ENCODE measurements at places on chromosomes 12 and 14.

DNA sequence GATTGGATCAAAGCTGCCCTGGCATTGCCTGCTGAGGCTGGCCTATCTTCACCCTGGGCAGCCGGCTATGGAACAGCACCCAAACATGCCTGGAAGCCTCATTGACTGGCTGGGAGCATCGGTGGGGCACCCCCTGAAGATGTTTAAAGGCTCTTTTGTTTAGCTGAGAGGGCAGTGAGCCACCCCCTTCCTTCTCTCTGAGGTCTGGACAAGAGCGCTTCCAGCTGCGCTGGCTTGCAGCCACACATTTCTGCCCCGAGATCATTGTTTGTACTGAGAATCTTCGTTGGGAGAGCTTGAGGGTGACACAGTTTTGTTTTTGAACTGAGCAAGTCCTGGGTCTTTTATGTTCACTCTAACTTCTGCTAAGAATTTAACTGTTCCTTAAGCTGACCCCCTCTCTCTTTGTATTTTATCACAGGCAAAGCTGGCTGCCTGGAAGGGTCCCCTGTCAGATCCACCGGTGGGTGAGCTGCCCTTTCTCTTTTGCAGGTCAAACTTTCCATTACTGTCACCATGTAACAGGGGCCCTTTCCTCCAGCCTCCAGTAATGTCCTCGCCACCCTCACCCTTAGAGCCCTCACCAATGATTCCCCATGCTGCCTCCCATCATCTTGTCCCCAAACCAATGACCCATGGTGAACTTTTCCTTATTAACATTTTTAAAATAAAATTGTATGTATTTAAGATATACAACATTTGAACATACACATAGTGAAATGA, 212.2 kb downstream of the KIF26A start:
- no peak for DNase-seq

DNA sequence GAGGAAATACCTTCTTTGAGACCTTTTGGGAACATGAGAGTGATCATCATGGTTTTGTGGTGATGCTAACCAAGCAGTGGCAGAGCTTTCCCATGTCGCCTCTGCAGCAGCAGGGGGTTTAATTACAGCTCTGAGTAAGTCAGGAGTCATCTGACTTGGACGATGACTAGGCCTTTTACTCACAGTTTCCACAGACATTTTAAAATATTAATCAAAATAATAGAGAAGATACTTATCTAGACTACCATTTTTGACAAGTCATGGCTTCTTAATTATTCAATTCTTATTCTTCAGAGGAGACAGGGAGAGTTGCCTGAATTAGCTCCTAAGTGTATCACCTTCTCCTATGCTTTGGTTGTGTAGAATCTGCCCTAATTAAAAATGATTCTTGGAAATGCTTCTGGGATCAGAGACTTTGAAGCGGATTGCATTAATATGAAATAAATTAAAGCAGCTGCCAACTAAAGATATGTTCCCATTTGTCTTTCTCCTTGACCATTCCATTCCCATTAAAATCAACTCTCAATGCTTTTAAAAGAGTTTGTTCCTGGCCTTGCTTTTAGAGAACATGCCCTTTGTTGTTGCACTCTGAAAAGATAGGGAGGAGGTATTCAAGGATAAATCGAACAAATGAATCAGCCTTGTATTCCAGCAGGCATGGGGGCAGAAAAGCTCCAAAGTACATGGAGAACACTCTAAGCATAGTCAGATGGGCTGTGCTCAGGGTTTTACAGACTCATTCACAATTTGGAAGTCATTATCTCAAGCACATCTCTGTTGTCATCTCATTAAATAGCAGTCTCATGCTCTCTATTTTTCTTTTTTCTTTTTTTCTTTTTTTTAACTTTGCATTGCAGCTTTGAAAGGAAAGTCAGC, 7.7 kb upstream of the IFNG-AS1 start:
- DNase-seq, result no peak

GRCh38 chr14:98798099-98798498, 473.9 kb downstream of the BCL11B start:
- DNase-seq, result no peak

DNA sequence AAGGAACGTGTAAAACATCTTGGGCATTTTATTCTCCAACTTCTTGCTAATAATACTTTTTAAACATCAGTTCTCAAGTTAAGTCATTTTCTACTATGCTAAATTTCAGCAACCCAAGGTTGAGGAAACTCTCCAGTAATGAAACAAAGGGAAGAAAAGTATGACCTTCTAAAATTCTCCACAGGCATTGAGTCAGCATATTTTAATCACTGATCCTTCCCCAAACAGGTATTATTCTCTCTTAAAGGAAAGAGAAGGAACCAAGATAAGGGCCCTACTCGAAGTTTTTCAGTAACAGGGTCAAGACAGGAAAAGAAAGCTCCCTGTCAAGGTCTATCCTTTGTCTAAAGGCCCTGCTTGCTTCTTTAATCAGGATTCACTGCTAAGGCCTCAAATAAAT, 3.0 kb downstream of the KICS2 start:
- DNase-seq, result no peak

GRCh38 chr12:21911832-21912231, 29.4 kb downstream of the ABCC9 start:
- no peak for DNase-seq

DNA sequence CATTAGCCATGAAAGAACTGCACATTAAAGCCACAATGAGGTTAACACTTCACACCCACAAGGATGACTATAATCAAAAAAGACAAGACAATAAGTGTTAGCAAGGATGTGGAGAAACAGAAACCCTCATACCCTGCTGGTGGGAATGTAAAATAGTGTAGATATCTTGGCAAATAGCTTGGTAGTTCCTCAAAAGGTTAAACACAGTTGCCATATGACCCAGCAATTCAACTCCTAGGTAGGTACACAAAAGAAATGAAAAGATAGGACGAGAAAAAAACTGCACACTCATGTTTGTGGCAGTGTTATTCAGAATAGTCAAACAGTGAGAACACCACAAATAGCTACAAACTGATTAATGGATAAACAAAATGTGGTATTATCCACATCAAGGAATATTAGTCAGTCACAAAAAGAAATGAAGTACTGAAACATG, 93.5 kb downstream of the ATXN2 start:
- no peak for DNase-seq

DNA sequence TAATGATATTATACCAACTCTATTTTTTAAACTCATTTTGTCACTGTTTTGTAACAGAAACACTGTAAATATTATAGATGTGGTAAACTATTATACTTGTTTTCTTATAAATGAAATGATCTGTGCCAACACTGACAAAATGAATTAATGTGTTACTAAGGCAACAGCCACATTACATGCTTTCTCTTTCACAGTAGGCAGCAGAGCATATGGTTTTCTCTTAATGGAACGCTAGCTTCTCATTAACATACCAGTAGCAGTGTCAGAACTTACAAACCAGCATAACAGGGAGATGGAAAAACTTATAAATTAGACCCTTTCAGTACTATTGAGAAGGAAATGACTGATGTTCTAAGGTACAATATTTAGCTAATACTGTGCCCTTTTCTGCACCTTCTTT, 398.8 kb downstream of the PRKD1 start:
- DNase-seq, result no peak

GRCh38 chr12:132986885-132987225, 688 bp downstream of the ZNF26 start:
- DNase-seq, result no peak

- DNase-seq, result no peak
Observed at GRCh38 chr12:95337146-95337545, 119.5 kb downstream of the VEZT start.

DNA sequence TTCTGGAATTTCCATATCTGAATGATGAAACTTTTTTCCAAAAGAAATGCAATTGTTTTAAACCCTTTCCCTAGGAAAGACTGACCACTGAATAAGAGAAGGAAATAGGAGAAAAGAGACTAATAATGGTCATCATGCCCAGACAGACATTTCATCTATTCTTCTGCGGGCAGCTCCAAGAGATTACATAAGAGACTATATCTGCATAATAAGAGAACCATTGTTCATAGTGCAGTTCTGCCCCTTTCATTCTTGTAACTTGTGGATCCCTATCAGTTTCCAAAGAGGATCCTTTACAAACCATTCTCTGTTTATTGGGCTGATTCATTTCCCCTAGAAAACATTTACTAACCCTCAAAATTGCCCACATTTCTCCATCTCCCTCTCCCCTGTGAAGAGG, 197.8 kb downstream of the FSCB start:
- DNase-seq, result no peak

DNA sequence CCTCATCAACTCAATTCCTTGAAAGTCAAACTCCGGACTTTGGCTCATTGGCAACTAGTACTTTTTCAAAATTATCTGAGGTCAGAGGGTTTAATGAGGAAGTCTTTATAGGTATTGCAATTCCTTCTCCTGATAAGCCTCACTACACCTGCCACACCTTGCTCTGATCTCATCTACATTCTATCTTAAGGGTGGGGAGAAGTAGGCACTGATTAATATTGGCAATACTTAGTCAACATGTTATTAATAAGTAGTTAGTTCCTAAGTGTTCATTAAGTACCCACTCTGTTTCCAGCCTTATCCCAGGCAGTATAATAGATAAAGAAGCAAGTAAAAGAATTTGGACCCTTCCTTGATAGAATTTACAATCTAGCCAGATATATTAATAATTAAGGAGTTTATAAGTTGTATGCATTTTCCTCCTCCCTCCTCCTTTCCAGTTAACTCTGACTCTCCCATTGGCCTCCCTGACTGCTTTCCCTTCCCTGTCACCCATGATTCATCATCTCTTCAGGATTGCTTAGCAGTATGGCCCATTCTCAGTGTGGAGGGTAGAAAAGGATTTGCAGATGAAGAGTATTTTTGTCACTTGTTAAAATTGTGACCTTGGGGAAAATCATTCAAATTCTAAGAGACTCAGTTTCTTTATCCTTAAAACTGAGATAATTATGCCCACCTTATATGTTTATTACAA, 231.0 kb upstream of the ATP2B1 start:
- DNase-seq, result no peak

DNA sequence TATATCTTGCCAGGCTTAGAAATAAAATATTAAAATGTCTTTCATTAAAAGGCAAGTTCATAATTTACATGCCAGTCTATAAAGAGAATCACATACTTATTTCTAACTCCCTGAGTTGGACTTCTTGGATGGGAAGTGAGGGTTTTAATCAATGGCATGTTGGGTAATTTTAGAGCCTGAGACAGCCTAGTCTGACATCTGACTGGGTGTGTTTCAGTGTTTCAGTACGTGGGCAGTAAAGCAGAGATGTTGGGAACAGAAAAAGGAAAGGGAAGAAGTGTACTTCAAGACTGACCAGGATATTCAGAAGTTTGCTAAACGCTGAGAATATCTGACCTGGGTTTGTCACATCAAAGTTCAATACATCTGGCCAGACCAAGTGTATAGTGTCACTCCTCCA, 171.8 kb downstream of the BTG1 start:
- DNase-seq, result no peak

- no peak for DNase-seq
Observed at GRCh38 chr14:51022769-51023168, 72.1 kb downstream of the TRIM9 start.

GRCh38 chr12:93323625-93324329, 53.9 kb upstream of the NUDT4 start:
- no peak for DNase-seq

GRCh38 chr14:90658541-90658967, 157.7 kb downstream of the TTC7B start:
- no peak for DNase-seq

DNA sequence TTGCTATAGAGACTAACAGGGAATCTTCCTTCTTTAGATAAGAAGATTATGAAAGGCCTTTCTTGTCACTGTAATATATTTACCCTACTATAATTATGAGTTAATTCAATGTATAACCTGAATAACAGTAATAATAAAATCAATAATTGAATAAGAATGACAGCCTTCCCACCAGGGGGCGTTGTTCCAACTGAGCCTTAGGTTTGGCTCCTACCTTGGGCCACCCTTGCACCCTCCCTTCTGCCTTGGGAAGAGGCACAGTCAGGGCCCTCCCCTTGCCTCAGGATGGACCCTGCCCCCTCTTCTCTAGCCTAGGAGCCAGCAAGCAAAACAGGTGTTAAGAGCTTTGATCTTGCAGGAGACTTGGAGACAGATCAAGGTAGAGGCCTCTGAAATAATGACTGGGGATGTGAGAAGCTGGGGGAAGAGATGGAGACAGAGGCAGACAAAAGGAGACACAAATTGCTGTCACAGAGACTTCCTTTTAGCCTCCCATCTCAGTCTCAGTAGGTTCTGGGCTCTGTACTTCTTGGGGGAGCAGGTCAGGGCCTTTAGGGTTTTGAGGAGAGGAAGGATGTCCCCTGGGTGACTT, 40.1 kb upstream of the CISTR start:
- DNase-seq, result peak; percentile 36

- no peak for DNase-seq
Observed at GRCh38 chr12:24153079-24153478, 203.6 kb upstream of the SOX5 start.

DNA sequence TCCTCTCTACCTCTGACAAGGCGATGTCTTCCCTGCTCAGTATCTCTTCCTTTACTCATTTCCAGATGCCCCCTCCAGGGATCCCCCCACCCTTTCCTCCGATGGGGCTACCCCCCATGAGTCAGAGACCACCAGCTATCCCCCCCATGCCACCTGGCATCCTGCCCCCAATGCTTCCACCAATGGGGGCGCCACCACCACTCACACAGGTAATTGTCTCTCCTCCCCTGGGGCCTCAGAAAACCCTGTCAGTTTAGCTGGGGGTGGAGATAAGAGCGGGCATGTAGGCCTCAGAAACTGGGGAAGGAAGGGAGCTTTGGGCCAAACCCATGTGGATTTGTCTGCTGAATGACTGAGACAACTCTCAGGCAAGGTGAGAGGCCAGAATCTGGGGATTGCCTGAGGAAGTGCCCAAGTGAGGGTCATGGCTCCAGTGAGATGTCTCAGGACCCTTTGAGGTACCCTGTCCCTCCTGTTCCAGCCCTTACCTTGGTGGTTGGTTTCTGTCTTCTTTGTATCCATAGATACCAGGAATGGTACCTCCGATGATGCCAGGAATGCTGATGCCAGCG, 8.1 kb downstream of the PRPF40B start:
- DNase-seq, result no peak

- no peak for DNase-seq
Observed at GRCh38 chr14:43981135-43981768, 525.8 kb downstream of the FSCB start.

GRCh38 chr14:39432179-39432618, at the start of gene FBXO33:
Gene FBXO33, minus strand, starts transcription at chr14:39432433. Its CDS starts 271 bp downstream, at chr14:39432162.
- DNase-seq, result peak; percentile 92

DNA sequence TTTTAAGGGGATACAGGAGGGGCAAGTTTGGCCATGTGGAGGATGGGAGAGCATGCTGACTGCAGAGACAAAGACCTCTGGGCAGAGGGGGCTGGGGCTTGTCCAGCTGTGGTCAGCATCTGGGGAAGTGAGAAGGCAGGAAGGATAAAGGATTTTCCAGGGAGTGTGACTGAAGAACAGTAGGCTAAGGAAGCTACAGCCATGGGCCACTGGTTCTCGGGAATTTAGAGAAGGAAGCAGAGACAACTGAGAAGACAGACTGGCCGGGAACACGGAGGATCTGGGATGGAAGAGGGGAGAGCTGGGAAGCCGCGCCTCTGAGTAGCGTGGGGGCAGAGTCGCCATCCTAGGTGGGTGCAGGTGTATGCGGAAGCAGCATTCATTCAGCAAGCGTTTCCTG, 7.0 kb upstream of the PGAM5 start:
- DNase-seq, result no peak

All from stimulated activated CD4-positive, alpha-beta T cell treated with anti-CD3 and anti-CD28 coated beads, Interleukin-2, amount 100 ng/mL, for 48 hours (primary cell).